ENCODE measurements at places on chromosomes 12 and 14.

- DNase-seq = no peak
Measured at GRCh38 chr14:76844223-76844622, 18.0 kb downstream of the LRRC74A start.

DNA sequence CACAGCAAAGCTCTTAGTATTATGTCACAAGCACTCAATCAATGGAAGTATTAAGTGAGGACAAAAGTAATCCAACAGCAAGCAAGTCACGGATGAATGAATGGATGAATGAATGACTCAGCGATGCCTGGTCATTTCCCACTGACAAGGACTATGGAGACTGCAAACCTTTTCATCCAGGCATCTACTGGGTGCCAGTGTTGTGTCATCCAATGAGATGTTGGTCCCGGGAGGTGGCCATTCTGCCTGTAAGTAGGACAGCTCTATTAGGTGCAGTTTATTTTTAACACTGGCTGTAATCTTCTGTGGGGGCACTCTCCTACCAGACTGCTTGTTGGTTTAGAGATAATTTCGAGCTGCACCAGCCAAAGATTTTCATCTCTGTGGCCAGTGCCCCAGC, 39.4 kb downstream of the STAB2 start:
- no peak for DNase-seq

DNA sequence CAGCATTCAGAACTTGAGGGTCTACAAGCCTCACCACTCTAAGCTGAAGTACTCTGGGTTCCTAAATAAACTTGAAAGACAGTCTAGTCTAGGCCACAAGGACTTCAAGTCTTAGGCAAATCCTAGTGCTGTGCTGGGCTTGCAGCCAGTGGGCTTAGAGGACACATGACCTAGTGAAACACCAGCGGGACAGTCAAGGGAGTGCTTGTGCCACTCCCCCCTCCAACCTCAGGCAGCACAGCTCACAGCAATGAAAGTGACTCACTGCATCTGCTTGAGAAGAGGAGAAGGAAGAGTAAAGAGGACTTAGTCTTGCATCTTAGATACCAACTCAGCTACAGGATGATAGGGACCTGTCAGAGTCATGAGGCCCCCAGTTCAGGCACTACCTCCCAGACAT, 438.1 kb downstream of the IPO8 start:
- no peak for DNase-seq

- no peak for DNase-seq
Measured at GRCh38 chr14:68133856-68134255, 314.3 kb downstream of the RAD51B start.

- no peak for DNase-seq
Measured at GRCh38 chr14:94412671-94413638, 24.6 kb upstream of the SERPINA1 start.

GRCh38 chr14:68106456-68106855, 286.9 kb downstream of the RAD51B start:
- no peak for DNase-seq

DNA sequence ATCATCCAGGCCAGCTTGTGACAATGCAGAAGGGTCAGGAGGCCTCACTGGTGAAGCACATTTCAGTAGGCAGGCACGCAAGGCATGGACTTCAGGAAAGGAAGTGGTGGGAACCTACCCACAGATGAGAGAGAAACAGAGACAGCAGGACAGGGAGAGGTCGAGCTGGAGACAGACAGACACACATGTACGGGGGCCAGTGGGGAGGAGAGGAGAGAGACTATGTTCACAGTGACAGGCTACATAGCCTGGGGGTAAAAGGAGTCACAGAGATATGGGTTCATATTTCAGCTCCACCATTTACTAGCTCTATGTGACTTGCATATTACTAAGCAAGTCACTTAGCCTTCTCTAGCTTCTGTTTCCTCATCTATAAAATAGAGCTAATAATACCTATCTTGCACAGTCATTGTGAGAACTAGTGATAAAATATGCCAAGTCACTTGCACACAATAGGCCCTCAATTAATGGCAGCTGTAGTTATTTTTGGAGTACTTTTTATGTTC, 91.1 kb upstream of the FUT8 start:
- no peak for DNase-seq

DNA sequence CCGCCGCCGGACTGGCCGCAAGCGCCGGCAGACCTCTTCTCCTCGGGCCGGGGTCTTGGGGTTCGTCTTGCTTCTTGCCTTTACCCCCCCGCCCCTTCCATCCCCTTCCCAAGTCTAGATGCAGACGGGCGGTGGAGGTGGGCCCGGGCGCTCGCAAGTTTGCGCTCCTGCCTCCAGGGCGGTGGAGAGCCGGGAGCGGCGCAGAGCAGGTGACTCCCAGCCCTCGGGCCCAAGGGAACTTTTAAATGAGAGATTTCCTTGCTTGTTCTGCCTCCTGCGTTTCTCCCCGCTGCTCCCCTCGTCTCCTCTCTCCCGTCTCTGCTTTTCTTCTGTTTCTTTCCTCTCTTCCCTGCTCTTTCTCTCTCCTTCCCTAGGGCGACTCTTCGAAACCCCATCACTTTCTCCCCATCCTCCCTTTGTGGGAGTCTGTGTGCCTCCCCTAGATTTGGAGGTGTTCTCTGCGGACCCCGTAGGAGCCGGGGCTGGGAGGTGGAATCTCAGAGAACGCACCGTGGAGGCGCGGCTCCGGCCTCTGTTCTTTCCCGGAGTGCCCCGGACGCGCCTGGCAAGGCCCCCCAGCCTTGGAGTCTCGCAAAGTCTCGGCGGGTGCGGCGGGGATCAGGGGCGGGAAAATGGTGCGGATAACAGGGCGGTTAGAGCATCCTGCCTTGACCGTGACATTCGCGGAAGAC, 114.7 kb upstream of the MYL2 start:
- no peak for DNase-seq

DNA sequence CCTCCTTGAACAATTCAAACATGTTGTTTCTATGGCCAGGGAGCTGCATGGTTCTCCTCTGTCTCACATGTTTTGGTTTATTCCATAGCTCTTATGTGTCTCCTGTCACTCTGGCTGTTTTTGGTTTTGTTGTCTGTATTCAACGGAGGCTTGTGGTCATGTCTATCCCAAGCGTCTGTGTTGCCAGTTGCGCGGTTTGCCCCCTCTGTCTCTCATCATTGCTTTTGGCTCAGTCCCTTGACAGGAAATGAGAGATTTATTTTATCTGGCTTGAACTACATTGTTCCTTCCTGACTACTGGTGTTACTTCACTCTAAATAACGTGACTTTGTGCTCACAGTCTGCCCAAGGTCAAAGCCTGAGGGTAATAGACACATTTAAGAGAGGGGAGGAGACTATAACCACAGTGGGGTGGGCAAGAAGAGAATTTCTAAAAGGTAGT, 96.4 kb upstream of the SOX5 start:
- no peak for DNase-seq

GRCh38 chr14:64676410-64677008, 27.7 kb upstream of the PLEKHG3 start:
- no peak for DNase-seq

GRCh38 chr14:31173120-31173837, 34.3 kb downstream of the HECTD1 start:
- no peak for DNase-seq

DNA sequence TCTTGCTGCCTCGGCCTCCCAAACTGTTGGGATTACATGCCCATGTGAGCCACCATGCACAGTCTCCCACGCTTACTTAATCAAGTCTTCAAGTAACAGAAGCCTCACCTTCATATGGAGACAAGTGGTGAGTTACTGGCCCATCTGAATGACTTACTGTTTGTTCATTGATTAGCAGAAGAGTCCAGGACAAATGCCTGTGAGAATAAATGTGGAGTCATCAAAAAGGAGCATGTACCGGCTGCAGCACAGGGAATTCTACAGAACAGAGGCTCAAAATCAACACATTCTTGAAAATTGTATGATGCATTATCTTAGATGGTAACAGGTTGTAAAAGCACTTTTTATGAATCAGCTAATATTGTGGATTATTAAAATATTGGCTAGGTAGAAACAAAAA, 72.5 kb upstream of the FERMT2 start:
- no peak for DNase-seq

DNA sequence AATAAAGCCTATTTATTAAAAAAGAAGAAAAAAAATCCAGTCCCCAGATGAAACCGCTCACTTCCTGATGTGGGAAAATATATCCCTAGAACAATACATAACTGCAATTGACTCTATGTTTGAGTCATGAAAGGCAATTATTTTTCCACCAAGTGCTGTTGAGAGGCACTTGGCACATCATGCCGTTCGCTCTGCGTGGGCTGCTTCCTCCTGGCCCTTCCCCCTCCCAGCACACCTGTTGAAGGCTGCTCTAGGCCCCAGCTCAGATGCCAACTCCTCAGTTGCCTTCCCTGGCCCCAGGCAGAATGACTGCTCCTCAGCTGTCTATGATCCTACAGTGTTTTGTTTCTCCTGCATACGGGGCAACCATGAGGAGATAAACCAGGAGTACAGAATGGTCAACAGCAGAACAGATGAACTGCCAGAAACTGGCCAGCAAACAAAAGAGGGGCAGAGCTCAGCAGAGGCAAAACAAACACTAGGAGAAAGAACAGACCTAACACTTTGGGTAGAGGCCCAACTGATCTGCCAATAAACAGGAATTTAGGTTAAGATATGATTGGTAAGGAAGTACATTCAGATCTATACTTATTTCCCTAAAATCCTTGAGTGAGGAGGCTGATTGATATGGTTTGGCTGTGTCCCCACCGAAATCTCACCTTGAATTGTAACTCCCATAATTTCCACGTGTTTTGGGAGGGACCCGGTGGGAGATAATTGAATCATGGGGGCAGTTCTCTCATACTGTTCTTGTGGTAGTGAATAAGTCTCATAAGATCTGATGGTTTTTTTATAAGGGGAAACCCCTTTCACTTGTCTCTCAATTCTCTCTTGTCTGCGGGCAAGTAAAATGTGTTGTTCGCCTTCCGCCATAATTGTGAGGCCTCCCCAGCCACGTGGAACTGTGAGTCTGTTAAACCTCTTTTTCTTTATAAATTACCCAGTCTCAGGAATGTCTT, 58.6 kb downstream of the SLC38A1 start:
- no peak for DNase-seq

DNA sequence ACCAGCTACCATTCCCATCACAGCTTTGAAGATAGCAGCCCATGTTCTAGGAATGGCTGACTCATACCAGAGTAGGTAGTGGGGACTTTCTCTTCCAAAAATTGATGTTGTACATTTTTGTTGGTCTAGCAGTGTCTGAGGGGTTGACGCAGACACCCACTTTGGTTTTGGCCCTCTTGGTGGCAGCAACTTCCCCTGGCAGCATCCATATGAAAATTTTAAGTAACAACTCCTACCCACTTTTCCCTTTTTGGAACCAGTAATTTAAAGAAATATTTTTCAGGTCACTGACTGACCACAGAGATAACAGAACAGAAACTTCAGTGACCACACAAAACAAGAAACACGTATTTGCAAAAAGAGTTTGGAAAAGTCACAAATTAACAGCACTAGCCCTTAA, 162.0 kb upstream of the TMCC3 start:
- DNase-seq = no peak

DNA sequence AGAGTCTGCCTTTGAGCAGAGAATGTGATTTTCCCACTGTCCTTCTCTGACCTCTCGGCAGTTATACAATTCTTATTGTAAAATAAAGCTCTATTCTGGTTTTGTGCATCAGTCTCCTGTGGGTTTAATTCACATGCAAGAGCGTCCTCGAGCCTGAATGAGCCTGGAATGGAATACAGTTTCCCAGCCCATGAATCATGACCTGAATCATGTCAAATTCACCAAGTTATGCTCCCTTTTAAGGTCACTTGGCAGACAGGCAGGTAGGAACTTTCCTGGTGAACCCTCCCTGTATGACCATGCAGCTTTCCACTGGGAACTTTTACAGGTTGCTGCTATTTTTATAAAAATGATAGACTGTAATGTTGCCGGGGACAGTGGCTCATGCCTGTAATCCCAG, 41.7 kb downstream of the BICD1 start:
- DNase-seq = no peak

DNA sequence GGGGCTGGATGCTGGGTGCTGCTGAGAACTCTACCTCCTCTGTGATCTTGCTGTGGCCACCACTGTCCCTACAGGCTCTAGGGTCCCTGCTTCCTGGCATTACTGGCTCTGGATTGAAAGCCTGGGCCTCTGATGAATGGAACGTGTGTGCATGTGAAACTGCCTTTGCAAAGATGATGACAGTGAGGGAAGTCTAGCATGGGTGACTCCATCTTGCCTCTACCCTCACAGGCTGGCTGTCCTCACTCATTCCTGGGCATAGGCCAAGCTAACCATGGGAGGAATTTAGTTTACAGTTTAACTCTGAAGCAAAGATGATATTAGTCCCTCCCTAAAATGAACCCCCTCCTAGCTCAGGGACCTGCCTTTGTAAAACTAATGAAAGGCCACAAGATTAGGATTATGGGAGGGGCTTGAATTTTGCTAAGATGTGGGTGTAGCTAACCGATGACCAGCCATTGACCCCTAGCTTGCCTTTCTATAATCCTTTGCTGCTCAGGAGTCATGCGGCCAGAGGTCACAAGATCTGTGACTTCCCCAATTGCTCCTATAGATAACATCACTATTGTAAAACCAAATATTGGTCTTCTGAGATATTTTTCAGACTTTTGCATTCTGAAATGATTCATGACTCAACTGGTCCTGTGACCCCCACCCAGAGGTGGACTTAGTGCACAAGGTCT, 2.2 kb upstream of the C1S start:
- DNase-seq = no peak

- DNase-seq = no peak
Measured at GRCh38 chr14:65993996-65994395, 492.2 kb upstream of the CCDC196 start.

DNA sequence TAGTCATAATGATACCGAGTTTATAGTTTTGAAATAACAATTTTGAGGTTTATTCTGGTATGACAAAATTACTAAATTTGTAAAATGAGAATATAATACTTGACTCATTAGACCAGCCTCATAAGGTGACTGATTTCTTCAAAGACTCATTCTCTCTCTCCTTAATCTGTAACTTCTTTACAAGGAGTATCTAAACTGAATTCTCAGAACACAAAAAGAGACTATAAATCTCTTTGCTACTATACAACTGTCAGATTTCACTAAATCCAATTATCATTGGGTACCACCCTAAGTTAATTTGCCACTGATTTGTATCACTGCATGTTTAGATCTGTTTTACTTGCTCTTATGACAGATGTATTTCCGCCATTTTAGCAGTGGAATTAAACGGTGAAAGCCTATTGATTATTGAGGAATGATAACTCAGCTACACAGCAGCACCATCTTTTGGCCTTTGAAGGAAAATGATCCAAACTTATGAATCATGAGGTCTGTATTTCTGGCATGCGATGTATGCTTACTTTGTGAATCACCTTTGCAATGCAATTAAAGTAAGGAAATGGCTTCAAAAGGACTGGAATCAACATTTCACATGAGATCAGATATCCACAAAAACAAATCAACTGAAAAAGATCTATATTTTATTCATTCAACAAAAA, 161.2 kb downstream of the RERGL start:
- no peak for DNase-seq
